C1 segment of cervical spinal cord (tissue), 14 donors: ENCODE measurements at places on chromosomes 12 and 14.

GRCh38 chr14:61864329-61864898, 102.2 kb downstream of the SNAPC1 start:
- DNase-seq, result no peak

GRCh38 chr12:13197526-13198143, 1.1 kb downstream of the EMP1 start:
- DNase-seq, result no peak

- no peak for DNase-seq
These were observed 65.1 kb upstream of the PZP start for GRCh38 chr12:9273276-9273675.

- no peak for DNase-seq
These were observed 12.2 kb upstream of the ITPR2 start for GRCh38 chr12:26845057-26845666.

DNA sequence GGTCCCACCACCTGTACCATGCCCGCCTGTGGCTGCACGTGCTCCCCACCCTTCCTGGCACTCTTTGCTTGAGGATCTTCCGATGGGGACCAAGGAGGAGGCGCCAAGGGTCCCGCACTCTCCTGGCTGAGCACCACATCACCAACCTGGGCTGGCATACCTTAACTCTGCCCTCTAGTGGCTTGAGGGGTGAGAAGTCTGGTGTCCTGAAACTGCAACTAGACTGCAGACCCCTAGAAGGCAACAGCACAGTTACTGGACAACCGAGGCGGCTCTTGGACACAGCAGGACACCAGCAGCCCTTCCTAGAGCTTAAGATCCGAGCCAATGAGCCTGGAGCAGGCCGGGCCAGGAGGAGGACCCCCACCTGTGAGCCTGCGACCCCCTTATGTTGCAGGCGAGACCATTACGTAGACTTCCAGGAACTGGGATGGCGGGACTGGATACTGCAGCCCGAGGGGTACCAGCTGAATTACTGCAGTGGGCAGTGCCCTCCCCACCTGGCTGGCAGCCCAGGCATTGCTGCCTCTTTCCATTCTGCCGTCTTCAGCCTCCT, 1.1 kb downstream of the INHBE start:
- no peak for DNase-seq

DNA sequence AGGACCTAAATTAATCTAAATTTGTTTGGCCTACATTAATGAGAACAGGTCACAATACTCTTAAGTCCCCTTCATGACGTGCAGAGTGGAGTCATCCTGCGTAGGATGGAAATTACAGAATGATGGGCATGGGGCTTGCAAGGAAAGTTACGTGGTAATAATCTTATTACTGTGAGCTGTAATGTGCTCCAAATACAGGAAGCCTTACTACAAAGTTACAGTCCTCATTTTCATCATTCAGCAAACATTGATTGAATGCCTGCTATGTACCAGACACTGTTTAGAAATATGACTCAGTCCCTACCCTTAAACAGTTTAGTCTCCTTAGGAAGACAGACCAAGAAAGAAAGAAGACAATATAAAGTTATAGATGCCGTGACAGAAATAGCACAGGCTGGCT, 9.4 kb downstream of the HIGD1C start:
- DNase-seq, result no peak

- DNase-seq, result no peak
These were observed 171.8 kb downstream of the RASSF9 start for GRCh38 chr12:85664429-85664828.

DNA sequence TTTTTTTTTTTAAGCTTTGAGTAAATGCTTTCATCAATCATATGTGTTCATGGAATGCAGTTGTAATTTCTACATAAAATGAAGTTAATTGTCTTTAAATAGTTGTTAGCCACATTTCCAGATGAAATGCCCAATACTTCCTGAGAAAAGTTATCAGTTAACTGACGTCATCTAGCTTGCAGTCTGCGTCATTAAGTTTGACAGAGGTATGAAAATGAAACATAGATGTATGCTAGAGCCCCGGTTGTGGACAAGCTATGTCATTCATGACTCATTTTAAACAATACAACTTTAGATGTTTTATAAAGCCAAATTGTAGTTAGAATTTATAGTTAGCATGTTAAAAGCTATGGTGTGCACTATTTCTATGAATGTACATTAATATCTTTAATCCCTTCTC, 90.7 kb downstream of the PLEKHA5 start:
- DNase-seq, result no peak

DNA sequence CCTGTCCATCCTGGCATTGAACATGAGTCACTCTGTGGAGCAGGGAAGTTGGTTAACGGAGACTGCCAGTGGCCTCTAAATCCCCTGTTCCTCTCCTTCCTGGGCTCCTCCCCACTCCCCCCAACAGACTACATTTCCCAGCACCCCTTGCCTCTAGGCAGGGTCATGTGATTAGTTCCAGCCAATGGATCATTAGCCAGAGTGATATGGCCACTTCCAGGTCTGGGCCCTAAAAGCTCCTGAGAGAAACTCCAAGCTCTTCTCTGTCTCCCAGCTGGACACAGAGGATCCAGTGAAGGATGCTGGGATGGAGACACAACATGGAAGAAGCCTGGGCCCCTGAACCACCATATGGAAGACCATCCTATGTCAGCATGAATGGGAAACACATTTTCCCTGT, 54.4 kb upstream of the RFLNA start:
- no peak for DNase-seq

- no peak for DNase-seq
These were observed 40.5 kb downstream of the DIO3 start for GRCh38 chr14:101601606-101602465.

GRCh38 chr12:100265732-100266584, 921 bp downstream of the DEPDC4 start:
- no peak for DNase-seq

- DNase-seq, result no peak
These were observed 65.3 kb upstream of the CDKN3 start for GRCh38 chr14:54331516-54331915.

DNA sequence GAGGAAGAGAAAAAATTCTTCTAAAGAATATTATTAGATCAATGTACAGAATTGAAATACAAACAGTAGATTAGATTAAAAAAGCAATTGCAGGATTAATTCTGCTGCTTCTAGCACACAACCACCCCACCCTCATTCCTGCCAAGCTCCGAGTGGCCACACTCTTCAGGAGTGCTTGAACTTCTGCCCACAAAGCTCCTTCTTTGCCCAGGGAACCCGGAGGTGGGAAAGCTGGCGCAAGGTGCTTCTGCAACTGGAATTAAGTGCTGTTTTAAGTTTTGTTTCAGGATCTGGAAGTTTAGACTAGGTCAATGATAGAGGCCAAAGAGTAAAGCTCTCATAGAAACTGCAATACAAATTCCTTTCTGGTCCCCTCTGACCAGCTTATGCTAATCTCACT, 94.1 kb upstream of the BMP4 start:
- DNase-seq, result no peak

GRCh38 chr12:63961543-63961942, 117.0 kb downstream of the SRGAP1 start:
- DNase-seq, result no peak

DNA sequence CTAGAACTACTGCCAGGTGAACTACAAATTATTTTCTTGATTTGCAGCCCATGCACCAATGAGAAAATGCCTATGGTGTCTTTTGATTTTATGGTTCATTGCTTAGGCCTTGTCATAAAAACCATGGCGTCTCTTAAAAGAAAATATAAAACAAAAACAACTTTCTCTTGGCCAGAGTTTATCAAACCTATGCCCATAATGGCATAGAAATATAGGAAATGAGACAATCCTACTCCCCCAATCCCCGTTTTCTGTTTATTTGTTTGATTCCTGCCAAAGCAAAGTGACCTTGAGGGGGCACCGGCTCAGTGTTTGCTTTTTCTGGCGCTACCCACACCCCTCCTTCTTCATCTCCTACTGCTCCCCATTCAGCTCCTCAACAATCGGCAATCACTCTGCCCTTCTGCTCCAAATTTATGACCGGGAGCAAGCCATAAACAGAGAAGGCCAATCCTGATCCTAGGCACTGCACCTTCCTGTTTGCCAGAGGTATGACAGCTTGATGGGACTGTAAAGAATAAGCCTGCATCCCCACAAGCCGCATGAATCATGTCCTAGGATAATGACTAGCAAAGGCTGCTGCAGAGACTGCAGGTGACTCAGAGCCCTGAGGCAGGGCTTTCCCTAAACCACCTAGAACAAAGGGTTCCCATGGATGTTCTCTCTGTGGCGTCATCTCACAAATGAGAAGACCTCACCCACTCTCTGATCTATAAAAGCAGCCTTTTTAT, 874.9 kb downstream of the NRXN3 start:
- no peak for DNase-seq

- no peak for DNase-seq
These were observed 108.4 kb upstream of the EGLN3 start for GRCh38 chr14:34059037-34059924.

DNA sequence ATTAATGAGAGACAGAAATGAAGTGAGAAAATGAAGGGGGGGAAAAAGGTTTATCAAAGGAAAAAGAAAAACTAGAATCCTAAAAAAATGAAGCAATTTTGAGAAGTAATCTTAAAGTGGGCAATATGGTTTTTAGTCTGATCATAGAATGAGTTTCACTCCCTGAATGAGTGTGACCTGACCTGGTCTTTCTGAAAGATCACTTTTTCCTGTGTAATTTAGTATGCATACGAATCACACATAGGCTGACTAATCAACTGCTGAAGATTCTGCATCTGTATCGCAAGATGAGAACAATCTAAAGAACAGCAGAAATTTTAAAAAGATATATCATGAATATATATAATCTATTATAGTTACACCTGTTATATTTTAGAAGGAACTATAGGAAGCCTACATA, 11.3 kb downstream of the GNPTAB start:
- DNase-seq, result no peak

DNA sequence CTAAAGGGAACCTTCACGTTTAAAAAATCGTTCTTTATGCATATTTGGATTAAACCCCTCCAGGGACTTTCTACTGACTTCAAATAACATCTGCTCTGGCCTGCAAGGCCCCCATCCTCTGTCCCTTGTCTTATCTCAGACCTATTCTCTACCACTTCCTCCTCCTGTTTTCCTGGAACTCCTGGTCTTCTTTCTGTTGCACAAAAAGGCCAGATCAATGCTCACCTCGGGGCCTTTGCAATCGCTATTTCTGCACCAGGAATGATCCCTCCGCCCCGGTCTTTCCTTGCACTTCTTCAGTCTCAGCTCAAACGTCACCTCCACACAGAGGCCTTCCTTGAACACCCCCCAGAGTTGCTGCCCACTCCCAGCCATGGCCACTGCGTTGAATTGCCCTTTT, 57.6 kb upstream of the BEGAIN start:
- no peak for DNase-seq

DNA sequence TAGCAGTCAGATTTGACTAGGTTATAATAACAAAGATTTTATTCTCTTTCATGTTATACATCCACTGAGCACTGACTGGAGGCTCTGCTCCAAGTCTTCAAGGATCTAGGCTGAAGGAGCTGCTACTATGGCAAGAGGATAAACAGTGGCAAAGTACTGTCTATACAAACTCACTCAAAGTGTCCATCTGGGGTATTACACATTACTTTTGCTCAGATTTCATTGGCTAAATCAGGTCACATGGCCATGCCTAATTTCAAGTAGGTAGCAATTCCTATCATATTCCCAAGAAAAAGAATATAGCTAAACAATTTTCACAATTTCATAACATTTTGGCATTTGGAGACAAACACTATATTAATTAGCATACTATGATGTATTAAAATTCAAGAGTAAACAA, 40.9 kb downstream of the CDK17 start:
- no peak for DNase-seq

GRCh38 chr12:122790393-122791075, 16.2 kb downstream of the CCDC62 start:
- DNase-seq, result no peak

GRCh38 chr12:120468325-120468820, 1.2 kb downstream of the SRSF9 start:
- DNase-seq, result no peak

DNA sequence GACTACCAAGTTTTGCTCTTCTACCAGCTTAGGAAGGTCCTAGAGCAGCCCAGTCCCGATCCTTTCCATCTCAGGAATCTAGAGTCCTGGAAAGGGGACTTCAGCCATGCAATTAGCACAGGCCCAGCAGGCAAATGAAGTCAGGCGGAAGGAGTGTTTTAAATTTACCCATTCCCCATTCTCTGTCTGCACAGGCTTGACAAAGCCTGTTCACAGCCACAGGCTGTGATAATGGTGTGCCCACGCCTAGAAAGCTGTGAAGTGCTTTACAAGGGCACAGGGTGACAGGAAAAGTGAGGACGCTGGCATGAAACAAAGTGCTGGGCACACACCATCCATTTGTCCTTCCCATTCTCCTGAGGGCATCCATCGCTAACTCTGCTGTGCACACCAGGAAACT, 79.0 kb downstream of the PITPNM2 start:
- DNase-seq, result no peak

DNA sequence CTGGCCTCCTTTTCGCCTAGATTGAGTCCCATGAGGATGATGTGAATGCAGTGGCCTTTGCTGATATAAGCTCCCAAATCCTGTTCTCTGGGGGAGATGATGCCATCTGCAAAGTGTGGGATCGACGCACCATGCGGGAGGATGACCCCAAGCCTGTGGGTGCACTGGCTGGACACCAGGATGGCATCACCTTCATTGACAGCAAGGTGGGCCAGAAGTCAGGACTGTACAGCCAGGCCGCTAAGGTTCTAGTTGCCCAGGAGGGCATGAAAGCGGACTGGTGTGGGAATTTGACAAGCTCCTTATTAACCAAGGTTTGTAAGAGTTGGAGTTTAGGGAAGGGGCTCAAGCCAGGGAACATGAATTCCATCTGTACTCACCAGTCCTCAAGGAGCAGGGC, 4.9 kb upstream of the NRL start:
- no peak for DNase-seq

- no peak for DNase-seq
These were observed 3.2 kb upstream of the TDG start for GRCh38 chr12:103962493-103962892.

- DNase-seq, result no peak
These were observed 47.4 kb downstream of the AMN start for GRCh38 chr14:102969901-102970300.

- no peak for DNase-seq
These were observed 43.1 kb downstream of the DNAH10 start for GRCh38 chr12:123805173-123805572.

- DNase-seq, result no peak
These were observed 211.4 kb downstream of the SSPN start for GRCh38 chr12:26406813-26407212.
